ENCODE measurements at places on chromosomes 5 and 9.

- DNase-seq, result peak; percentile 90
These were observed 18.0 kb downstream of the DNLZ start for GRCh38 chr9:136345281-136346156.

- DNase-seq, result no peak
These were observed 81.5 kb downstream of the PALM2AKAP2 start for GRCh38 chr9:109861499-109861898.

GRCh38 chr9:19840953-19841352 is 52.1 kb upstream of the SLC24A2 start:
- no peak for DNase-seq

GRCh38 chr5:139565411-139566305 is 4.5 kb downstream of the UBE2D2 start:
- DNase-seq, result peak; percentile 21

DNA sequence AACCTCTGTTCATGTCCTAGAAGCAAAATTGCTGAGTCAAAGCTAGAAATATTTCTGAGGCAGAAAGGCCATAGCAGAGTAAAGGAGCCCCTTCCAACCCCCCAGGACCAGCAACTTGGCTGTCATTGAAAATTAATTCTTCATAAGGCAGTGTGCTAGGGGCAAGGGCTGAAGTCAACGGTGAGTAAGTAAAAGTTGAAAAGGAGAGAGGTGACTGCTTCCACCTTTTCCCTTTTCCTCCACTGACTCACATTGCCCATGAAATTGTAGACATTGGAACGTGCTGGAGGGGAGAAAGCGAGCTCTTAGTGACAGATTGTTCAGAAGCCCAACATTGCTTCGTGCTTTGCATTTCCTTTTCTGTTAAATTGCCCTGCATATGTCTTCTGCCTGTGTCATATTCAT is 19.1 kb downstream of the GLRA1 start:
- DNase-seq, result no peak

GRCh38 chr9:114785866-114786650 is 19.8 kb downstream of the TNFSF15 start:
- DNase-seq, result no peak

- no peak for DNase-seq
These were observed 54.7 kb upstream of the TSLP start for GRCh38 chr5:111016801-111017200.

GRCh38 chr9:105385381-105385985 is 62.4 kb upstream of the FSD1L start:
- DNase-seq, result peak; percentile 21

DNA sequence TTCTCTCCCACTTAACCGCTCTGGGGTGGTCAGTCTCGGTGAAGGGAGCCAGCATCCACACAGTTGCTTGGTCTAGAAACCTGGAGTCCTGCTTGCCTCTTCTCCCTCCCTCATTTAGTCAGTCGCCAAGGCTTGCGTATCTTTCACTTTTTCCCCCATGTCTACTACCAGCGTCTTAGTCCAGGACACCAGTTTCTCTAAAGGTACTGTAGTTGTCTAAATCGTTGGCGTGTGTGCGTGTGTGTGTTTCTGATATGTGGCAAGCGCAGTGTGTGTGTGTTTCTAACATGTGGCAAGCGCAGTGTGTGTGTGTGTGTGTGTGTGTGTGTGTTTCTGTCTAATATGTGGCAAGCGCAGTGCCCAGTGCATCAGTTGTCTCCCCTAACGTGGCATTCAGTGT is 641 bp downstream of the ATP6V1G1 start:
- DNase-seq, result no peak

- no peak for DNase-seq
These were observed 56.4 kb downstream of the SCAMP1 start for GRCh38 chr5:78416677-78417425.

DNA sequence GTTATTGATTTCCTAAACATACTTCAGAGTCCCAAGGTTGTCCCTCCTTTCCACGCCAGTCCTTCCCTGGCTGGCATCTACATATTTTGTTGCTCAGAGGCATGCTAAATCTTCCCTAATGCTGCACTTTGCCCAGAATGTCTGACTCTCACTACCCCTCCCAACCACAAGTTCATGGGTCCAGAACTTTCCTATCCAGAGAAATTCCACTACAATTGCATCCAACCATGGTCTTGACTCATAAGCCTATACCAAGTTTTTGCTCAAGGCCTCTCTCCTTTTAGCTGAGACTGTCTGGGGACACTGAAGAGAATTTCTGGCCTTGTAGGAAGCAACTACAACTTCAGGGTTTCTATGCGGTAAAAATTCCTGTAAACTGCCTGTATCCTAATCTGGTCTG is 206.3 kb downstream of the BNC2 start:
- DNase-seq, result no peak

GRCh38 chr5:32100691-32101302 is 73.3 kb downstream of the GOLPH3 start:
- DNase-seq, result no peak

- peak; percentile 30 for DNase-seq
These were observed 43.5 kb upstream of the DNAH5 start for GRCh38 chr5:13987843-13988464.

DNA sequence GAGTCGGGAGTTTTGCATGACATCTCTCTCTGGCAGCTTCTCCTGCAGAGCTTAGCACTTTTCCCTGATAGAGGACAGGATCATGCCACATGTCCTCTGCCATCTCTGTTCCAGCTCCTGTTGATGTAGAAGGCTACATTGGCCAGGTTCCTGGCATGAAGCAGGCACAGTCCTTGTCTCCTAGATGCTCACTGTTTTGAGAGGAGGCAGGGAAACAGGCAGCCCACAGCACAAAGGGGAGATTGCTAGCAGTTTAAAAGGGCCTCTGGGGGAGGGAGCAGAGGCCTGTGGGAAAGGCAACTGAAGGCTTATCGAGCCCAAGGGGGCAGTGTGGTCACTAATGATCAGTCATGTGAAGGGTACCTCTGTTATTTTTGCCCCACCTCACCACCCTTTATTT is 10.7 kb downstream of the ARHGAP26 start:
- no peak for DNase-seq

DNA sequence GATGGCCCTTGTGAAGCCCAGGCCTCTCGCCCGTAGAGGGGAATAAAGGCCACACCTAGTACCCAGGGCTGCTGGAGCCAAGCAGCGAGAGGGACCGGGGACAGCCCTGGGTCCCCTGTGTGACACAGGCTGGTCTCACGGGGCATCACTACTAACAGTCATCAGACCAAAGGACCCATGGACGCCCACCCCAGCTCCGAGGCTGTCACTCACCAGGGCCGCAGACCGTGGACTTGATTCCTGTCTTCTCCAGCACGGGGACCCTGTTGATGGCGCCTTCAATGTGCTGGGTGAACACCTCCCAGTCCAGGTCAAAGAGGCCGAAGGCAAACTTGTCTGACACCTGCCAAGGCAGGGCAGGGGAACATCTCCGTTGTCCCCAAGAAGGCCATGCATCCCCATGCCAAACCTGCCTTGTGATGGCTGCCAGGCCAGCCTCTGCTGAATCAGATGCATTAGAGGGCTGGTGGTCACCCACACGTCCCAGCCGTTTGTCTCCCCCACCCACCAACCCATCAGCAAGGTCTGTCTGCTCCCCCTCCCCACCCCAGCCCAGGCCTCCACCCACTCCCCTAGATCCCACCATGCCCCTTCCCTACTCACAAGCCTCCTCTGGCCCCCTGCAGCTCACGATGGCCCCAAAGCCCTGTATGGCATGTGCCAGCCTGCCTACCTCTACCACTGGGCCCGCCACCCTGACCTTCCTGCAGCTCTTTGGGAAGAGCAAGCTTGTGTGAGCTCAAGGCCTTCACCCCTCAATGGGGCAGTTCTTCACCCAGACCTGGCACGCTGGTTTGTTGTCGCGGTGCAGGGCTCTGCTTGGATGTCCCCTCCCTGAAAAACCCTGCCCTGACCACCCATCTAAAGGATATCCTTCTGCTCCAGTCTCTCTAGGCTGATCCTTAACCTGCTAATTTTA is 20.8 kb downstream of the SARDH start:
- DNase-seq, result no peak

DNA sequence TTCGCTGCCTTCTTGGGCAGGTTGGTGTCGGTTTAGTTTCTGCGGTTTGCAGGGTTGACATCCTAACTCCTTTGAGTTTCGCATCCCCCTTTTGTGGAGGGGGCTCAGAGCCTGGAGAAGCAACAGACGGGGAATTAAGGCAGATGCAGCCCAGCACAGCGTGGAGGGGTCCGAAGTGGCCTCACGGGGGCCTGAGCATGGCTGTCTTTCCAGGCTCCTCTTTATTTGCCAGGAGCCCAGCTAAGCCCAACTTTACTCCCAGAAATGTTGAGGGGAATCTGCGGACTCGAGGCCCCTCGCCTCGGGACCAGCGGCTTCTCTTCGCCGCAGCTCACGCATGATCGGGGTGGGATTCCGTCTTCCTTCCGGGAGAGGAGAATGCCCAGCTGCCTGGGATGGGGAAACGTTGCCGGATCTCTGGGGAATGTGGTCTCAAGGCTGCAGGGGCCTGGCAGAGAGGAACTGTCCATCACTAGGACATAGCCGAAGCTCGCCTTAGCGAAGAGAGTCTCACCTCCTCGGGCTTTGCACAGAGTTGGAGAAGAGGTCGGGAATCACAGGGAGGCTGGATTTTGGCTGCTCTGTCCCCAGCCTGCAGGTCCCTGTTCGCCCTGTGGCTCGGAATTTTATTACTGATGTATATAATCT is 1.3 kb downstream of the RAI14 start:
- no peak for DNase-seq

- DNase-seq, result no peak
These were observed 99.1 kb downstream of the BNC2 start for GRCh38 chr9:16771356-16771755.

DNA sequence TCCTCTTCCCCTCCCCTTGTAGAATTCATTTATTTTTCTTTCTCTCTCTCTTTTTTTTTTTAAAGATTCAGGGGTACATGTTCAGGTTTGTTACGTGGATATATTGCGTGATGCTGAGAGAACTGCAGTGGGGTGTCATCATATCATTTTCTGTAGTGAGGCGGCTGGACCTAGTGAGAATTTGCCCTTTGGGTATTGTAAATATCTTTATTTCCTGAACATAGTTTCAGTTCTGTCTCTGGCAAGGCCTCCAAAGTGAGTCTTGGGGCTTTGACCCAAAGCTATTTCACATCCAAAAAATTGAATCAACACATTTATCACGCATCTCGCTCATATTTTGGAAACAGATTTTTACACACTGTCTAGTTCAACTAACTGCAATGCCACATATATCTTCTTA is 25.4 kb upstream of the MYOT start:
- no peak for DNase-seq

DNA sequence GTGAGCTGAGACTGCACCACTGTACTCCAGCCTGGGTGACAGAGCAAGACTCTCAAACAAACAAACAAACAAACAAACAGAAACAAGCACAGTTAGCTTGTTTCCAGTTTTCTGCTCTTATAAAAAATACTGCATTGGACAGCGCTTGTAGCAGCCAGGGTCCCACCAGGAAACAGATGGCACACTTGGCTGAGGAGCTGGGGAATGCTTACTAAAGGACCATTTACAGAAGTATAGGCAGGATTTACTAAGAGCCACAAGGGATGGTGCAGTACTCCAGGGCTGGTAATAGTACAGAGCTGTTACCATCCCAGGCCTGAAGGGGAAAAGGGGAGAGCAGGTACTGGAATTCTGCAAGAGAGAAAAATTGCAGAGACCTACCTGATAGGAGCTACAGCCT is 5.2 kb upstream of the ANKS6 start:
- DNase-seq, result no peak

GRCh38 chr9:19484699-19485098 is 75.9 kb downstream of the ACER2 start:
- DNase-seq, result peak; percentile 74

GRCh38 chr5:42718591-42718990 is 38.0 kb upstream of the CCDC152 start:
- no peak for DNase-seq

- no peak for DNase-seq
These were observed 201.7 kb downstream of the SGCD start for GRCh38 chr5:156528673-156529072.

DNA sequence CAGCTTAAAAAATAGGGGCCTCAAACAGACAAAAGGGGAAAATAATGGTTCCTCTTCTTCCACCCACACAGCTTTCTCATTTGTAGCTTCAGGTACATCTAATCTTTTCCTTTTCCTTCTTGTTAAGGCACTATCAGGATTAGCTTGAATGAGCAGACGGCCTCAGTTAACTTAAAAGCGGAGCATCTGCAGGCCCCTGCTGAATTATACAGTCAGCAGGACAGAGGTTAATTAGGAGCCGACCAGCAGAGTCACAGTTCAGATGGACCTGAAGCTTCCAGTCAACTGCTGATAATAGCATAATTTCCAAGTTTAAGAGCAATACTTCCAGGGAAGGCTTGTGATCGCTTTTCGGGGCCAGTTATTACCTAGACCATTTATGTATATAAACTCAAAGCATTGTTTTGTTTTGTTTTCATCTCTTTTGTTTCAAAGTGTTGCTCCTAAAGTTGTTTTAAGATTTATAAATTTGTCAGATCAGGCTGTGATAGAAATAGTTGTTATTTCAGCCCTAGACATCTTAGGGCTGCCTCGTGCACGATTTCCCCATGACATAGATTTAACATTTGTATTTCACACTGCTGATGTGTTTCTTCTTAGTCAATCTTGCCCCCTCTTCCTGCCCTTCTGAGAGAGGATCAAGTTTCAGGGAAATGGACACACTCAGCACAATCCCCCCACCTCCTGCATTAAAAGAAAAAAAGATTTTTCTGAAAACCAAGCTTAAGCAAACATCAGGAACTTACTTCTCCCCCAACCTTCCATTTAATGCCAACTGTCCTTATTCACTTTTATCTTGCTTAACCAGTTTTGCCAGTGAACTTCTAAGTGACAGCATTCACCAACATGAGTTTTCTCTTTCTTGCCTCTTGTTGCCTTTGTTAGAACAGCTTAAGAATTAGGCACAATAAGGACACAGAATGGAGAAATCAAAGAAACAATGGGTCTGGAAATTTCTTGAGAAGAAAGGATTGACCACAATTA is 449.8 kb downstream of the ARHGEF28 start:
- no peak for DNase-seq
